NCI-H1105 (cell line): ENCODE measurements at places on chromosomes 12 and 14.

- peak; percentile 37 for DNase-seq
Observed at GRCh38 chr14:94081386-94081820, 293 bp downstream of the IFI27L1 start.

DNA sequence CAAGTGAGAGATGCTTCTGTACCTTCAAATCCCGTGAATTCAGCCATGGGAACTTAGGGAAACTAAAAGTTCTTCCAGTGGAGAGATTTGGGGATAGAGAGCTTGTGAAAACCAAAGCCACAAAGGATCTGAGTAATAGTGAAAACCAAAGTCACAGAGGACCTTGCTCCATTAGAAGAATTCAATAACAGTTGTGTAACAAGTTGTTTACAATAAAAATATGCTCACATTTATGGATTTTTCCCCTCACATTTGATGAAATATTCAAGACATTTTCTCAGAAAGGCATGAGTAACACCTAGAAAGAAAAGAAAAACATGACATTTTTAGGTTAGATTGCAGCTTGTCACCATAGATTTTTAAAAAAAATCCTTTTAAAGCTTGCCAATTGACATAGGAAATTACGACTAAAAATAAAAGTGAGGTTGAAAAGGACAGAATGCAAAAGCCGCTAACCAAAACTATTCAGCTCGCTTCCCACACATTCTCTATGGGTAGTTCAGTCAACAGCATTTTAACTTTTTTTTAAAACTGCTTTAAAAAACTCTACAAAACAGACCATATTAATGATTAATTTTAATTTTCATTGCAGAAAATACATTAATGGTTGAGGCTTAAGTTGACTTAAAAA, 113.2 kb downstream of the CAND1 start:
- no peak for DNase-seq

- no peak for DNase-seq
Observed at GRCh38 chr14:56274556-56274955, 156.3 kb downstream of the PELI2 start.

DNA sequence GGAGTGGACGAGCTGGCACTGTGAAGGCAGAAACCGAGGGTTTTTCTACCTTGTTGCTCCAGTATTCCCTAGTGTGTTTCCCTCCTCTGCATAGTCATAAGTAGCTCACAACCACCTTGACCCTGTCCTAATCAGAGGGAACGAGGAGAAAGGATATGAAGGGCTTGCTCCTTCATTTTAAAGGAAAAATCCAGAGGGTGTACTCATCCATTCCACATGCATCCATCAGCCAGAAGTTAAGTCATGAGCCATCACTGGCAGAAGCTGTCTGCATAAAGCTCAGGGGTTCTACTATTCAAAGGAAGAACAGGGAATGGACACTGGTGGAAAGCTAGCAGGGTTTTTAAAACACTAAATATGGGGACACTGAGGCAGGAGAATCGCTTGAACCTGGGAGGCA, 84.3 kb upstream of the FOXN3 start:
- DNase-seq = no peak

GRCh38 chr12:27233814-27234213, 10.3 kb upstream of the STK38L start:
- no peak for DNase-seq

DNA sequence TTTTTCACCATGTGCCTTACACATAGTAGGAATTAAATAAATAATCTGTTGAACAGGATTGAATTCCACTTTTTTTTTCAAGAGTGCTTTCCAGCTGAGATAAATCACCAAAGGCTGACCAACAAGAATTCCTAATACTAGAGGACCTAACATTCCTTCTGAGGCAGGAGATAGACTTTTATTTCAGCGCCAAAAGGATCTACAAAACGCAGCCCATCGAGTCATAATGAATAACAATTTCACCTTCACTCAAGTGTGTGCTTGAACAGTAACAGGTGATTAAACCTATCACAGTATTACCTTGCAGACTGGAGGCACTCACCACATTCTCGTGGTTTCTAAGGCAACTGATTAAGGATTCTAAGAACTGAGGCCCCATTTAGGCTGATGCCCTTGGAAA, 224.3 kb upstream of the ATP2B1 start:
- no peak for DNase-seq

DNA sequence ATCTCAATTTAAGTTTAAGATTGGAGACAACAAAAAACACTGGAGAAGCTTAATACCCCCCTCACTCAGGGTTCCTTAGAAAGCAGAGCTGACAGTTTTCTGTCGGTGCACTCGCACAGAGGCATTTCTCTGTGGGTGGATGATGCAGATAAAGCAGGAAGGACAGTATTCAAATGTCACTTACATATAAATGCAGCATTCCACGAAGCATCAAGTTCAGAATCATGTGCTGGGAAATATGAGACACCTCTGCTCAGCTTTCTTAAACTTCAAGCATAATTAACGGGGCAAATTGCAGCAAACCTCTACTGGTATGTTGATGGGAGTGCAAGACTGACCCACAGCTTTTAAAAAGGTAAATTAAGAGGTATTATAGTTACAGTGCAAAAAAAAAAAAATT, 68.7 kb downstream of the DICER1 start:
- no peak for DNase-seq

GRCh38 chr12:119153477-119154434, 25.0 kb upstream of the HSPB8 start:
- DNase-seq = no peak

- no peak for DNase-seq
Observed at GRCh38 chr12:115923851-115924250, 353.6 kb downstream of the MED13L start.

- DNase-seq = no peak
Observed at GRCh38 chr12:28878629-28879028, 270.4 kb upstream of the FAR2 start.

GRCh38 chr14:54472315-54472714, 16.5 kb downstream of the GMFB start:
- no peak for DNase-seq

DNA sequence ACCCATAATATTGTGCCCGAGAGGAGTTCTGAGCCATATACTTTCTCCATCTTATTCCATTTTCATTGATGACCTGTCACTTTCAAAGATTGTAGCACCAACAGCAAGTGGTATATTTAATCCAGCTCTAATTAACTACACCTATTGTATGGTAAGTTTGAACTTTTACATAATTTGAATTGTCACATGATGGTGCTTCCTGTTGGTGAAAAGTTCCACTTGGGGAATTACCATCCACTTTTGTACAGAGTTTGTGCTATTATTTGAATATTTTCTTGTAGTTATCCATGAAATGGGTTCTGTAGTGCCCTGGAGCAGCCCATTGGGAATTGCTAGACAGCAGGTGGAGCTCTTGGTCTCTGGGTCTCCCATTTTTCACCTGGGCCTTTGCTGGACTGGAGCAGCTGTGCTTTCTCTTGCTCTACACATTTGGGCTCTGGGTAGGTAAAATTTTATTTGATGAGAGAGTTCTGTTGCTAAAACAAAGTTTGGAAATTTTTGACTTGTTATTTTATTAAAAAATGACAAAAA, 3.0 kb downstream of the SMCO3 start:
- no peak for DNase-seq

DNA sequence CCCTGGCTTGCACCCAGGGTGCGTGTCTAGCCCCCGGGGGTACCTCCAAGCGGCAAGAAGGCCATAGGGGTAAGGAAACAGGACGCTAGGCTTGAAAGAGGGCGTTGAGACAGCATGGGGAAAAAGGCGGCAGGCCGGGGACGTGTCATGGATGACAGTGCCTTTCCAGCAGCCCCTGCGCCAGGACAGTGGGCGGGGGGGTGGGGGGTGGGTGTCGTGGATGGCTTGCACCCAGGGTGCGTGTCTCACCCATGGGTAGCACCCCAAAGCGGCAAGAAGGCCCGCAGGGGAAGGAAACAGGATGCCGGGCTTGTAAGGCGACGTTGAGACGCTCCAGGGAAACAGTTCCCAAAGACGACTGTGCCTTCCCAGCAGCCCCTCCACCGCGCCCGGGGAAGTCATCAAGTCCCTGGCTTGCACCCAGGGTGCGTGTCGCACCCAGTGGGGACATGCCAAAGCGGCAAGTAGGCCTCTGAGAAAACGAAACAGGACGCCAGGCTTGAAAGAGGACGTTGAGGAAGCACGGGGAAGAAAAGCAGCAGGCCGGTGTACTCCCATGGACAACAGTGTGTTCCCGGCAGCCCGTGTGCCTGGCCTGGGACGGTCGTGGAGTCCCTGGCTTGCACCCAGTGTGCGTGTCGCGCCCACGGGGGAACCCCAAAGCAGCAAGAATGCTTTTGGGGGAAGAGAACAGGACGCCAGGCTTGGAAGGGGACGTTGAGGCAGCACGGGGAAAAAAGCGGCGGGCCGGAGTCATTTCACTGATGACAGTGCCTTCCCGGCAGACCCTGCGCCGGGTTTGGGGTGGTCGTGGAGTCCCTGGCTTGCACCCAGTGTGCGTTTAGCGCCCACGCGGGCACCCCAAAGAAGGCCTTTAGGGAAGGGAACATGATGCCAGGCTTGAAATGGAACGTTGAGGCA, 163.5 kb upstream of the ALG10B start:
- DNase-seq = no peak

- no peak for DNase-seq
Observed at GRCh38 chr12:121423682-121424623, 24.0 kb downstream of the RNF34 start.

GRCh38 chr12:116955382-116956021, 44.8 kb downstream of the FBXW8 start:
- no peak for DNase-seq

- no peak for DNase-seq
Observed at GRCh38 chr12:120741476-120742421, 16.1 kb downstream of the ACADS start.

GRCh38 chr14:91568626-91569025, 58.5 kb upstream of the PPP4R3A start:
- DNase-seq = no peak

GRCh38 chr14:58717813-58718212, 80.1 kb downstream of the DACT1 start:
- DNase-seq = no peak

GRCh38 chr14:67986131-67986841, 166.7 kb downstream of the RAD51B start:
- no peak for DNase-seq

DNA sequence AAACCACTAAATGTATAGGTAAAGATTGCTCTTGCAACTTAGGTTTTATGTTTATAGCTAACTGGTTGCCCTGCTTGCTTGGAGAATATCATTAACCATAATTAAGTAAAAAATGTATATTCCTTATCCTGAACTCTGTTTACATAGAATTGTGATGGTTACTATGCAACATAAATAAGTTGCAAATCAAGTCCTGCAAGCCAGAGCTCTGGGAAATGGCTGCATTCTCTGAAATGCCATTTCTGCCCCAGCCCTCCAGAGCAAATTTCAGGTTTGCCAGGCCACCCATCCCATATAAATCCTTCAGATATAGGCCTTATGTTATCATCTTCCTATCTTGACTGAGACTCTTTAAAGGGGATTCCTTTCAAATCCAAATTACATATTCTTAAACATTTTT, 118.4 kb upstream of the MYF6 start:
- DNase-seq = no peak

GRCh38 chr14:90743425-90743824, 72.8 kb downstream of the TTC7B start:
- DNase-seq = no peak

DNA sequence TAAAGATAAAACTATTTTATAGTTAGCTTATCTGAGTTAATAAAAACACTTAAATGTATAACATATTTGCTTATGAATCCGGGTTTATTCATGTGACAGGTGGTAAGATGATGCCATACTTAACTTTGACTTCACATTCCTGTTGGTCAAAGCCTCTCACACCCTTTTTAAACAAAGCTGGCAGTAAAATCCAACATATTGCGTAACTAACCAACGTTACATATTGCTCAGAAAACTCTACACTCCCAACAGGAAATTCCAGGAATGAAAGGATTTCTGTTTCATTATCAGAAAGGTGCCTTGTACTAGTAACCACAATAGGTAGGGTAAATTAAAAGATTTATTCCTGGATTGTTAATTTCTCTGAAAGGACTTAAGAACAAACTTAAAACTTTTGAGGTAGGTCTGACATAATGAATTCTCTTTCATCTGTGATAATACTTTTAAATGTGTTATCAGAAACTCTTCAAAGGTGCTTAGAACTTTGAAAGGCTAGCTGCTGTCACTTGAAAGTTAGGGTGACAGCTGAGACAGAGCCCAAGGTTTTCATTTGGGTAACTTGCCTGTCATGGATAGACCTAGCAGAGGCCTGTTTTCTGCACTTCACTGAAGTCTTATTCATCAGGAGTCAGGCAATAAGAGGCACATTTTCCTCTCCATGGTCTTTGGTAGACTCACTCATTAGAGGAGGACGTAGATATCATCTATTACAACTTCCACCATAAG, 23.8 kb upstream of the CATSPERB start:
- no peak for DNase-seq

DNA sequence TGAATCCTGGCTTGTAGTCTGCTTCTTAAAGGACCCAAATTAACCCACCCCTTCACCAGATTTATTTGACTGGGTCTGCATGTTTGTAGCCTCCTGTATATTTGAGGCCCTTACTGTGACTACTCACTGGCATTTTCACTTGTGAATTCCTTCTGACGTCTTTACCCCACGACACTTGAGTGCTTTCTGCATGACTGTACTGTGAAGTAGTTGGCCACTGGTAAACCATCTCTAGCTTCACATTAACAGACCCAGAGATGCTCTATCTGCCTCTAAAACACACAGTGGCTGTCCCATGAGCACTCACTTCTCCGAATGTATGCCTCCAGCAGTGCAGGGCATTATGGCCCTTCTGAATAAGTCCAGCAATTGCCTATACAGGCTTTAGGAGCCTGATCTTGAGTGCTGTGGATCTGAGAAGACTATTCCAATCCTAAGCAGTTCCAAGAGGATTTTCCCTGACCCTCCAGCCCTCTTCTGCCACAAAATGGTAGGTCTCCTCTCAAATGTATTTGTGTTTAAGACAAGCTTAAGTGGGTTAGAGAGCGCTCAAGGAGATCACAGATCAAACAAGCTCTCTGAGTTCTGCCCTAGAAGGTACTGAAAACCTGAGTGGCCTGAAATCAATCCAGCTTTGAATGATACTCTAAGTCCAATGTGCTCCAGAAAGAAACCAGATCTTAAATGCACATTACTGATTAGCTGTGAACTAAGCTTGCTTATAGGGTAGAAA, 534.7 kb downstream of the RPS29 start:
- no peak for DNase-seq

- no peak for DNase-seq
Observed at GRCh38 chr12:128170181-128170580, 96.8 kb upstream of the TMEM132C start.

- no peak for DNase-seq
Observed at GRCh38 chr14:88825503-88825902, 1.1 kb downstream of the TTC8 start.

GRCh38 chr14:71322655-71323250, 415.5 kb downstream of the PCNX1 start:
- DNase-seq = no peak

DNA sequence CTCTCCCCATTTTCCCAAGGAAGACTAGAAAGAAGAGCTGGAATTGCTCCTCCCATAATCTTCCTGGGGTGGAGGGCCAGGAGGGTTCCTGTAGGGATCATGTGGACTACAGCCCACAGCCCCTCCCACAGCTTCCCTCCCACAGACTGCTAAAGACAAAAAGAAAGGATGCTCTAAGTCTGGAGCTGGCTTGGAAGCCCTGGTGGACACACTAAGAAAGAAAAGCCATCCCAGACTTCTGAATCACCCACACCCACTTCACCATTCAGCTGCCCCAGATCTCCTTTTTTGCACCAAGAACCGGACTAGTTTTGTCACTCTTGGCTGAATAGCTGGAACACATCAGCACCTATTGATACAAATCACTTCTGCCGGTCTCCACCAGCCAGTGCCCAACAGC, 56.8 kb upstream of the PLXNC1 start:
- DNase-seq = no peak

GRCh38 chr14:54676812-54677708, 110.1 kb downstream of the SAMD4A start:
- no peak for DNase-seq
